ENCODE measurements at places on chromosomes 5 and 9.

GRCh38 chr5:68178579-68178978 lies 37.0 kb upstream of the PIK3R1 start:
- DNase-seq, result no peak

GRCh38 chr9:129934780-129935179 lies 99.5 kb downstream of the USP20 start:
- no peak for DNase-seq

- no peak for DNase-seq
Observed at GRCh38 chr5:125137535-125137934, 391.1 kb upstream of the ZNF608 start.

DNA sequence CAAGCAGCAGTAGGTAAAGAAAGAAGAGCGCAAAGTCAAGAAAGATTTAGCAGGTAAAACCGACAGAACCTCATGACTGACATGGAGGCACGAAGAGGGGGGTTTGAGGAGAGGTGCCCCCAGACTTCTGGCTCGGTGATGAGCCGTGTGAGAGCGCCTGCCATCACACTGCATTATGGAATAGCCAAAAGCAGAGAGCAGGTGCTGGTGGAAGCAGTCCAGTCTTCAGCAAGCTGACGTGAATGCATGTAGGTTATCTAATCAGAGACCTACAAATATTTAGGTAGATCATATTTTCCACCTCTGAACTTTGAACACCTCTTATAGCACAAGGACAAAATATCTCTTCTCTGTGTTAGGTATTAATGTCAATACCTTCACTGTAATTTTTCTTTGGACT lies 68.4 kb downstream of the RNF130 start:
- DNase-seq, result no peak

GRCh38 chr9:107025260-107026035 lies 162.5 kb downstream of the ZNF462 start:
- peak; percentile 14 for DNase-seq

DNA sequence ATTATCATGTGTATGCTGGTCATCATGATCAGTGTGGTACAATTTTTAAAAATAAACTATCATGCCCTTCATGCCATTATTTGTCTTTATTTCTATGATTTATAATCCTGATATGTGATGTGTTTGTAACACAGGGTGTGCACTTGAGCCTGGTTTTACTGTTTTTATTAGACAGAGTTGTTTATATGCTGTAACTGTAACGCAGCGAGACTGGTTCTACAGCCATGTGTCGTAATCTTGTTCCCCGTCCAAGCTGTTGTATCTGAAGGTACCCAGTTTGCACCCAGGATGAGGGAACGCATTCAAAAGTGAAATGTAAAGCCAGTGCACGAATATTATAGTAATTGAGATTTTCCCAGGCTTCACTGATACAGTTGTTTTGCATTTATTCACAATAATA lies 28.2 kb downstream of the SNX18 start:
- no peak for DNase-seq

GRCh38 chr9:84271531-84271900 lies 69.0 kb downstream of the SLC28A3 start:
- DNase-seq, result no peak

DNA sequence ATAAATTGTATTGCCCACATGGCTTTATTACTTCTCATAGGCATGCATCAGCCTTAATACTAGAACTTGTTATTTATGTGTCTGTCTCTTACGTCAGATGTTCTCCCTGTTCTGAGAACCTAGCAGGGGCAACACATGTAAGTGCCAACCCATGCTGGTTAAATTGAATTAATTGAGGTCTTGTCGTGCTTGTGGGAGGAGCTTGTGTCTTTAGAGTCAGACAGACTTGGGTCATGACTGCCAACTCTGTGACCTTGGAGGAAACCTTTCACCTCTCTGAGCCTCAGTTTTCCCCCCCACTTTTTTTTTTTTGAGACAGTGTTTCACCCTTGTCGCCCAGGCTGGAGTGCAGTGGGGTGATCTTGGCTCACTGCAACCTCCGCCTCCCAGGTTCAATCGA lies 2.2 kb upstream of the MEGF9 start:
- no peak for DNase-seq

DNA sequence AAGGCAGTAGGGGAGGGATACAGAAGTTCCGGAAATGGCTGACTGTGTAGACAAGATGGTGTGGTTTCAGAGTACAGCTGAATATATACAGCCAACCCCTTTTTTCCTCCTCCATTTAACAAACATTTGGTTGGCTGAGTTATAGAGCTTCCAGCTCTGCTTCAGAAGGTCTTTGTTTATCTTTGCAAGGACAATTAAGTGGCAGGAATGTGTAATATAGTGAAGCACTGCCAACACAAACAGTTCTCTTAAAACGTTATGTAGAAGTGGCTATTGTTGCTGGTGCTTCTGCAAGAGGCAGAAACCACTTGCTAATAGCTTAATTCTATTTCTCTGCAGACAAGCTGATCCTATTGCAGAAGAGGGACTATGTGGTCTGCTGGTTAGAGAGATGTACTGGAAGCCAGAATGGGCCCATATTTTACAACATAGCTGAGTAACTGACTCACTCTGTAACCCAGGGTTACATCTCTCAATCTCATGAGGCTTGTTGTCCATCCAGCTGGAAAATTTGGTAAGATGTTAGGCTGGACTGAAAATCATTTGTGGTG lies 62.7 kb upstream of the OSMR start:
- DNase-seq, result peak; percentile 65

DNA sequence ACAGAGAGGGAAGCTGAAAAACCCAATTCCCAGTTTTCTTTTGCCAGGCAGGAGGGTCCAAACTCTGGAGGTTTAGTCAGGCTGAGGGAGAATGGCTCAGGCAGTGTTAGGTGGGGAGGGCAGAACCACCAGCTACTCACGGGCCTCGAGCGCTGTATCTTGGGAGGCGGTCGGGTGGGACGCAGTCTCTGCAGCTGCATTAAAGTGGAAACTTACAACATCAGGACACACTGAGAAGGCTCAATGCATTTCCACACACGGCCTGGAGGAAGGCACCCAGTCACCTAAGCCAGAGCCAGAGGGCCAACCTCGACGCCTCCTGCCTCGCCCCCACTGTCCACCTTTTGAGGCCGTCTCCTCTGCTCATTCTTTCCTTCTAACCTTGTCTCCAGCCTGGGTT lies 55.6 kb downstream of the CRB2 start:
- DNase-seq, result no peak

GRCh38 chr5:60590172-60590571 lies 109.8 kb downstream of the DEPDC1B start:
- DNase-seq, result no peak

GRCh38 chr5:38267372-38267771 lies 9.0 kb downstream of the EGFLAM start:
- DNase-seq, result no peak

DNA sequence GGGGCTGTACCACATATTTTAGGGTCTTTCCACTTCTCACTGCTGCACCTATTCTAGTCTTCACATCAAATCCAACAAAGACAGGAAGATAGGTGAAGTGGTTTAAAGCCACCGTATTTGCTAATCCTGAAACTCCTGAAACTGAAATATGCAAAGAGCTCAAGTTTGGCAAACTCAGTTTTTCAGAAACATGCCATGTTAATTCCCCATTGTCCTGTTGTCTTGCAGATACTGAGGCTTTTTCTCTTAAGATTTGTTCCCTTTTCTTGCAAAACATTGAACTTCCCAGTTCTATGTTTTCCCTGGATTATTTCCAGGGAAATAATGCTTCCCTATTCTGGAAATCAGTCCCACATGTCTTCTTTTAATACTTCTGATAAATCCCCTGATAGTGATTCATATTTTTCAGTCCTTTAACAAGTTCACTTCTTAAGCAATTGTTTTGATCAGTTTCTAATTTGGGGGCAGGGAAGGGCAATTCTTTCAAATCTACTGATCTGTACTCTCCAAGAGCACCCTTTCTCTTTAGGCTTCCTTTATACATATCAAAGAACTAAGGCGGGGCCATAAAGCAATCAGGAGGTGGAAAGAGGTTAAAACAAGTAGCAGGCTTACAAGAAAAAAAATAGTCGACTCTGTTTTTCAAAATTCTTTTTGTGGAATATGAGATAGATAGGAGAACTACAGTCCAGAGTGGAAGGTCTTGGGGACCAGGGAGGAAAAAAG lies 648.5 kb downstream of the BNC2 start:
- DNase-seq, result no peak

DNA sequence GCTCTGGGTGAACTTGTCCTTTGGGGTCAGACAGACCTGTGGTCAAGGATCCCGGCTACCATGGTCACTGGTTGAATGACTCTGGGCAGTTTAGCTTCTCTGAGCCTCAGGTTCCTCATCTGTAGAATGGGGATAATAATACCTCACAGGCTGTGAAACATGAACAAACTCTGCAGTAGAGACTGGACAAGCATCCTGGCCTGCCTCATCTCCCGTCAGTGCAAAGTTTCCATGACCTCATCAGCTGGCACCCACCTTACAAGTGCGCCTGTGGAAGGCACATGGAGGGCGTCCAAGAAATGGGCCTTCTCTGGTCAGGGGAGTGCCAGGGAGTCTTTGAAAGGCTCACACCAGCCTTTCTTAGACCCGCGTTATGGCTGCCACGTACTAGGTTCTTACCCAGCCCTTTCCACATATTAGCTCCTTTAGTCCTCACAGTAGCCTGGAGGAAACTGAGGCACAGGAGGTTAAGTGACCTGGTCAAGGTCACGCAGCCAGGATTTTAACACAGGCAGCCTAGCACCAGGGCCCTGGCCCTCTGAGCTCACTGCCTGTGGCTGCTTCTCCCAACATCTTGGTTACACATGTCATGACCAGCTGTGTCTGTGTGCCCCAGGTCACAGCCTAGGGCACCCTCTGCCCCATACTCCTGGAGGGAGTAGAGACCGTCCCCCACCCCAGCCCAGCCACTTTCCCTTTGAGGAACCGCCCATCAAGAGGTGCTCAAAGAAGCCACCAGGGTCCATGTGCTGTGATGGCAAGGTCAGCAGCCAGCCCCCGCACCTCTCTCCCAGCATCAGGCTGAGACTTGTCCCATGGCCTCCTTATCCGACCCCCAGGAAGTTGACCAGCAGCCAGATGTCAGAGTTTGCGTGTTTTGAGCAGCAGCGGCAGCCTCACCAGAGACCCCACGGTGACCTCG lies 39.4 kb upstream of the RPL26L1 start:
- no peak for DNase-seq

DNA sequence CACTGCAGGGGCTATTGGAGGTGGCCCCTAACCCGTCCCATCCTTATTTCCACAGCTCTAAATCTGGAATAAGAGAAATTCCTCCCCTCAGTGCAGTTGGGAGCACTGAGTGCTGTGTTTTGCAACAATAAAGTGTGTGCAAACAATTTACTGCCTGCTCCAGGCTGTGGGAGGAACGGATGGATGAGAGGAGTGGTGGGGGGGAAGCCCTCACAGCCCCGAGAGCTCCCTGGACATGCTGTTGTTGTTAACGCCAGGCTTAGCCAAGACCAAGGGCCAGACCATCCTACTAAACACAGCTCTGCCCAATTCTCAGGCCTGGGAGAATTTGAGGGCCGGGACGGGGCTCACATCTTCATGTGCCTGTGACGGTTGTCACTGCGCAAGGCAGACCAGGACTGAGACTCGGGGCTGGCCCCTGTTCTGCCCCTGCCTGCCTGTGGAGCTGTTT lies 200.2 kb downstream of the DAB2IP start:
- no peak for DNase-seq

- DNase-seq, result no peak
Observed at GRCh38 chr5:151239237-151239861, 13.6 kb upstream of the GM2A start.
